LoVo (cell line): ENCODE measurements at places on chromosomes 6 and 20.
A peak's percentile ranks its signal among the peaks of the same experiment; 100 is the strongest.

- no peak for DNase-seq
Observed at GRCh38 chr20:49323622-49324238, 45.9 kb upstream of the ZNFX1 start.

DNA sequence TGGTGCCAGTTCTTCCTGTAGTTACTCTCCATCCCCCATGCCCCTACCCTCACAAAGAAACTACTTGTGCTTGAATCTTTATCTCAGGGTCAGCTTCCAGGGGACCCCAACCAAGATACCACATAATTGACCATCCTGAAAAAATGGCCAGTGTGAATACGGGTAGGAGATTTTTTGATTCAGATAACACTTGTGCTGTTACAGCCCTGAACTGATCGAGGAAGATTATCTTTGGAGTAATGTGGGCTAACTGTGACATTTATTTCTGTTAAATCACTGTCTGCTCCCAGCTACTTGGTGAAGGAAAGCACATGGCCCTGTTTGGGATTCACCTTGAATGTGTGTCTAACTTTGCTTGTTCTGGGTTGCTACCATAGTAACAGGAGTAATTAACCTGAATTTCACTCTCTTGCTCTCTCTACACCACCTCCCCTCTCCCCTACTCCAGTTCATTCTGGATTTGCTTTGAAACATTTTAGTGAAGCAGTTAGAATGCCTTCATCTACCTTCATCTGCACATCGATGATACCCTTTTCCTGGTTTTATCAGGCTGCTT lies 219.6 kb upstream of the CHD6 start:
- no peak for DNase-seq

- DNase-seq: no peak
Observed at GRCh38 chr6:44495036-44495901, 107.8 kb downstream of the CDC5L start.

GRCh38 chr6:109318328-109318876 lies 63.9 kb downstream of the CD164 start:
- peak; percentile 61 for DNase-seq
